ENCODE measurements at places on chromosomes 7 and 10. TPM values are rescaled to one million over a fixed set of nuclear protein-coding genes. Genes with fewer than 3 reads are reported as not detected.

GRCh38 chr7:76074972-76075370 lies 27.1 kb downstream of the MDH2 start:
- no peak overlapping the region for H3K4me3 ChIP-seq
- H3K36me3 ChIP-seq: no peaks in the 10 kb centered on the region
- H3K4me1 ChIP-seq: no peaks in the 10 kb centered on the region
- H3K27ac ChIP-seq: no peak overlapping the region
- H3K27me3 ChIP-seq: no peaks in the 10 kb centered on the region

GRCh38 chr10:131923038-131923756 lies 22.4 kb downstream of the PPP2R2D start:
- H3K4me3 ChIP-seq: no peak overlapping the region
- peak; percentile 32 for DNase-seq
- H3K27me3 ChIP-seq: no peaks in the 10 kb centered on the region
- H3K27ac ChIP-seq: no peak overlapping the region

- peaks cover 12% of the 10 kb centered on the region for H3K4me1 ChIP-seq
- DNase-seq: peak; percentile 93
- H3K27me3 ChIP-seq: no peaks in the 10 kb centered on the region
- H3K4me3 ChIP-seq: no peak overlapping the region
- no peak overlapping the region for H3K27ac ChIP-seq
These were observed 11.8 kb upstream of the CAMK2G start for GRCh38 chr10:73886085-73886529.

DNAH11 gene
- 0.99 TPM for total RNA-seq

Measured in endodermal cell (in vitro differentiated cells).